ENCODE measurements at places on chromosomes 2 and 18.

- no peak for DNase-seq
These were observed 8.8 kb downstream of the MAP4K4 start for GRCh38 chr2:101706121-101706818.

DNA sequence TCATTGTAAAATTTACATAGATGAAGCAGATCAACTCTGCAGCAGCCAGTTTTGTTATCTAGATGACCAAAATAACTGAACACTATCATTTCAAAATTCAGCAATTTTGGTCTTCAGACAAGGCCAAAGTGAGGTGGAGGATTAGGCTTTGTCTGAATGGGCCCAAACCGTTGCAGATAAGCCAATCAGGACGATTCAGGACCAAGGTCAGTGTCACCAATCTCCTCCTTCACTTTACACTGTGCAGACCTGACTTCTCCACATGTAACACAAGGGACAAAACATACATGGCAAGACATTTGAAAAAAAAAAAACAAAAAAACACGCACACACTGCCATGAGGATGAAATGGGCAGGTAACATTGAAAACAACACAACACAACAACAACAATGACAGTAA, 211.2 kb downstream of the NAPG start:
- DNase-seq, result no peak

GRCh38 chr2:57981083-57981768, 65.4 kb upstream of the VRK2 start:
- no peak for DNase-seq

- no peak for DNase-seq
These were observed 86.7 kb downstream of the NYAP2 start for GRCh38 chr2:225486236-225486635.

DNA sequence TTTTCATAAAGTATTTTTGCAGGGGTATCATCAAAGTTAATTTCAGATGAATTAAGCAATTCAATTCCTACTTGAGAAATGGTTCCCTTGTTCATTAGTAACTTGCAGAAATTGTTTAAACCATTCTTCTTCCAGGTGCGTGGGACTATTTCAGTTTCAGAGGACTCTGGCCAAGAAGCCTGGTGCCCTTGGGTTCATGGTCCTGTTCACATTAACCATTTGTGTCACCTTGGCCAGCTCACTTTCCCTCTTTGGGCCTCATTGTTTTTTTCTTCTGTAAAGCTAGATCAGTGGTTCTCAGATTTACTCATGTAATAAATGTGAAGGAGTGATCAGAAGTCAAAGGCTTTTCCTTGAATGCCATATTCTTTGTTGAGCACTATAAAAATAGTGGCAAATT, 112.4 kb upstream of the BZW1 start:
- no peak for DNase-seq

Measured in NCI-H345 (cell line).